Myocyte (in vitro differentiated cells): ENCODE measurements at places on chromosomes 4 and X.

DNA sequence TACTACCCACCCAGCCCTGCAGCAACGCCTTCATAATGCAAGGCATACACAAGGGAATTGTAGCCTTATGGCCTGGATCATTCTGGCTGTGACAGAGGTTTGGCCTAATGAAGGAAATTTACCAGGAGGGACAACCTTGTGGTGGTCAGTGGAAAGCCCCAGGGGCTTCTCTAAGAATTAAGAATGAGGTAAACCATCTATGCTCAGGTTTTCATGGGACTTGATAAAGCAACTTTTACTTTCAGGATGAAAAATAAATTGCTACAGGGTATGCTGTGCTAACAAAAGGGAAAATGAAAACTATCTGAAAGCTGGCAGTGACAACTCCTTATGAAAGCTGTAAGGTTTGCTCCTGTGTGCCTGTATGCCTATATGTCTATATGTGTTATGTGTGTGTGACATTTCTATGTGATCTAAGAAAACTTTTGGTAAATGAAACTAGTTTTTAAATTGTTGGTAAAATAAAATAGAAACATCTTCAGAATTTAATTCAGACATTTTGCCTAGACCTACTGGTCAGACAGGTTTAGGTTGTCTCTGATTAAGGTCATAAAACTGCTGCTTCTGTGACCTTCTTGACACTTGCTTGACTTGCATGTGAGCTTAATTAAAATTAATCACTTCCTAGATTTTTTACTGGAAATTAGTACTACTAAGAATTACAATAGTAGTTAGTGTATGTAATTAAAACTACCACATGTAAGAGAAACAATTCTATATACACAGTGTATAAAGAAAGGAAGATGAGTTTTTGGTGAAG, 19.9 kb upstream of the TXK start:
- no peak for DNase-seq

DNA sequence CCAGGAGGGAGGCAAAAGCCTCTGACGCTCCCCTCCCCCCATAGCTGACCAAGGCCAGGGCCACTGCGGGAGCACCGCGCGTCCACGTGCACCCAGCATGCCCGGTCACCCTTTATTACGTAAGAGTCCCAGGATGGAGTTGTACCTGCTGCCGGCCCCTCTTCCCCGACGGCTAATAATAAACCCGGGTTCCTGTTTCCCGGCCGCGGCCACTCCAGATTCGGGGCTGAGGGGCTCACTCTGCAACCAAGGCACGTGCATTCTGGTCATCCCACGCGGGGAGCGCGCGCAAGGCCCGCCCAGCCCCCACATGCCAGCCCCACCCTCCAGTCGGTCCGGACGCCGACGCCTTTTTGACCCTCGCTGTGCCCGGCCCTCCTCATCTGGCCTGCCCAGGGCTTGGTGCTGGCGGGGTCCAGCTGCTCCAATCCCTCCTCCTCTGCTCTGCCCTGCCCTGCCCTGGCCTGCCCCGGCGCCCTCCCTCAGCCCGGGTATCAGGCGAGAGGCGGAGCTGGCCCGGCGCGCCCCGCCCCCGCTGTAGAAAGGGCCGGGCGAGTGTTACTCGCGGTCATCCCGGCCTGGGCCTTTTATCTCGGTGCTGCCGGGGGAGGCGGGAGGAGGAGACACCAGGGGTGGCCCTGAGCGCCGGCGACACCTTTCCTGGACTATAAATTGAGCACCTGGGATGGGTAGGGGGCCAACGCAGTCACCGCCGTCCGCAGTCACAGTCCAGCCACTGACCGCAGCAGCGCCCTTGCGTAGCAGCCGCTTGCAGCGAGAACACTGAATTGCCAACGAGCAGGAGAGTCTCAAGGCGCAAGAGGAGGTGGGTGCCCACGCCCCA, 2.6 kb downstream of the MID1IP1 start:
- peak; percentile 91 for DNase-seq

GRCh38 chrX:110201799-110202198, 116.1 kb downstream of the AMMECR1 start:
- DNase-seq: no peak

DNA sequence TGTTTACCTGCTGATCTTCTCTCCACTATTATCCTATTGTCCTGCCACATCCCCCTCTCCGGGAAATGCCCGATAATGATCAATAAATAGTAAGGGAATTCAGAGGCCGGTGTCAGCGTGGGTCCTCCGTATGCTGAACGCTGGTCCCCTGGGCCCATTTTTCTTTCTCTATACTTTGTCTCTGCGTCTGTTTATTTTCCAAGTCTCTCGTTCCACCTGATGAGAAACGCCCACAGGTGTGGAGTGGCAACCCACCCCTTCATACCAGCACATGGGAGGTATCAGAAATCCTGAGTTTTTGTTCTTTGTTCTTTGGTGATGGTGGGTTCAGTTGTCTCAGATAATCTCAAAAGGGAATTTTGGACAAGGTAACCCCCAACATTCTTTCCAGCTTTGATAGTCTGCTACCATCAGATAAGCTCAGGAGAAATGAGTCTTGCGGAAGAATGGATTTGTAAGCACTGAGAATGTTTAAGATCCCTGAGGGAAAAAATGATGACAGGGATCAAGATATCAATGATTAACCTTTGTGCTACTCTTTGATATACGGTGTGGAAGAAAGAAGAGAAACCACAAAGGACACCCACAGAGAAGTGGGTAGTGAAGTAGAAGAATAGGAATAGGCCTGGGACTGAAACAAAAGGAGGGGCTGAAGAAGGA, 117.9 kb downstream of the CEP44 start:
- DNase-seq: no peak

- DNase-seq: no peak
These were observed 14.4 kb downstream of the ATRX start for GRCh38 chrX:77771601-77772000.

DNA sequence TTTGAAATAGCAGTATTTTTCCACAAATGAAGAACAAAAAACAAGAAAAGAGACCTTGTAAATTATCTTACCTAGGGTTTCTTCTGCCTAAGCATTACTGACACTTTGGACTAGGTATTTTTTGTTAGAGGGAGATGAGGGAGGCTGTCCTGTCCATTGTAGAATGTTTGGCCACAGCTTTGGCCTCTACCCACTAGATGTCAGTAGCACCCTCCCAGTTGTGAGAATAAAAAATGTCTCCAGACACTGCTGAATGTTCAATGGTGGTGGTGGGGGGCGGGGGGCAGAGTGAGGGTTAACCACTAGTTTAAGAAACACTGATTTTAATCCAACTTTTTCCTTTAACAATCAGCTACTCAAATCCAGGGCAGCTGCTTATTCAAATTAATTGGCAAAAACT, 25.8 kb downstream of the OTUD4 start:
- peak; percentile 47 for DNase-seq

- no peak for DNase-seq
These were observed 25.2 kb downstream of the P2RY8 start for GRCh38 chrX:1511829-1512228.

DNA sequence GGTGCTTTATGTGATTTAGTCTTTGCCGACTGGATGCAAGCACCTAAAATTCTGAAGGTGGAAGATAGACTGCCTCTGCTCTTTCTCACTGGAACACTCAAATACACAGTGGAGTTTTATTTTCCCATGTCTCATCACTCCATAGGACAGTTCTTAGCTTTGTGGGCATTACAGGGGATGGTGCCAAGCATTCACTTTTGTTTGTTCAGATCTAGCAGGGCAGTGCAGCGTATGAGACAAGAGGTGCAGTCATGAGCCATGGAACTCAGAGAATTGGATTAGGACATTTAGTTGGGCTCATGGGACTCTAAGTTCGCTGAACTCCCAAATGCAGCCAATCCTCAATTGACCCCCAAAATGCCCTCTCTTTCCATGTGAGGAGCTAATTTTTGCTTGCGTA, 1136.9 kb upstream of the PRKX start:
- DNase-seq: no peak

DNA sequence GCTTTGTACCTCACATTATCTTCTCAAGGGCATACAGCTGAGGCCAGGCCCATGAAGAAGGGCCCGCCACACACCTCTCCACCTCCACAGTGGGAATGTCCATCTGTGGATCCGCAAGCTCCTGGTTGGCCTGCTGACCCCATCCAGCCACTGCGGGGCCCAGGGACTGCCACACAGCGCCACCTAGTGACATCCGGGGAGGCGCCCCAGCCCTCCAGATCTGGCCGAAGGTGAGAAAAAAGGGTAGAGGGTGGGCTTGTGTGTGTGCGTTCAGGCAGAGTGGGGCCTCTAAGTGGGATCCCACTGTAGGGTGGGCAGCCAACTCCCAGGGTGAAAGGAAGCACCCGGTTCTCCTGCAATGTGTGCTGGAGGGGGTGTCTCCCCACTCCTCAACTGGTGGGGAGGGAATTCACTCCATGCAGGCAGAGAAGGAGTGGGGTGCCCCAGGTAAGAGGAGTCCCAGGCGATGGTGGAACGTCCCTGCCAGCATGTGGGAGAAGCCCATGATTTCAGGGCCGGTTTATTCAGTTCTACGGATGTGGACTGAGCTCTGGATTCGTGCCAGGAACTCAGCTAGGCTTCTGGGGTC, 117.3 kb downstream of the ENPP6 start:
- DNase-seq: no peak

DNA sequence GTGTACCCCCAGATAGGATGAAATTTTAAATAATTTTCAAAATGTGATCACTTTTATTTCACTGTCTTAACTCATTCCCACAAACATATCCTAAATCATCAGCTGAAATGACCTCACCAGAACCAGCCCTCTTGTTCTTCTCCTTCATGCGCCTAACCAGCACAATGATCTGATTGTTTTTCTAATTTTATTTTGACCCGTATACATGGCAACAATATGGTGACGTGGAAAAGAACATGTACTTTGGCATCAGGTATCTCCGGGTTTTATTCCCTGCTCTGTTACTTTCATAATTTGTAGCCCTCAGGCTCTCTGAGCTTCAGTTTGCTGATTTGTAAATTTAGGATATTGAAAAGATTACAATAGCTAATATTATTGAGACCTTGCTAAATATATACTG, 562.4 kb upstream of the ZFP42 start:
- DNase-seq: no peak

DNA sequence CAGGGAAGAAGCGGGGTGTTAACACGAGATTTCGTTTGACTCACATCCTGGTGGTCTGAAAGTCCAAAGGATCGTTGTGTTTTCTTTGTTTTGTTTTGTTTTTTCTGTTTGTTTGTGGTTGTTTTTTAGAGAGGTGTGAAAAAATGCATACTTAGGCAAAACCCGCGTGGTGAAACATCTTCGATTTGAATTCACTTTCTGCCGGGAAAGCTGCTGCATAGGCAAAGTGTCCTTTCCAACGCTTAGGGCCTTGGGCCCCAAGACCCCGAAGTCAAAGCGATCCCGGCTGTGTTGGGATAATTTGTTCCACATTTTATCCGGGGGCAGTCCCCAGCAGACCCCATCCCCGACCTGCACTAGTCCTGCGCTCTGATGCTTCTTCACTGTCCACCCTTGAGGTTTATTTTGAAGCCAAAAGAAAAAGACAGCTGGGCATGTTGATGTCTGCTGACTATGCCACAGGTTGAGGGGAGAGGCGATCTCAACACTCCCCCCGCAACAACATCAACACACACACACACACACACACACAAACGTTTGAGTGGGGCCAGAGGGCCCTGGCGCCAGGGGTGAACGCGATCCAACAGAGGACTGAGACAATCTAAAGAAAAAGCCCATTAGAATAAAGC, 2.0 kb downstream of the MSX1 start:
- DNase-seq: no peak

GRCh38 chr4:18934197-18934596, 912.6 kb upstream of the LCORL start:
- DNase-seq: no peak

- peak; percentile 80 for DNase-seq
These were observed 22.7 kb upstream of the MSN start for GRCh38 chrX:65644621-65645289.

- no peak for DNase-seq
These were observed 130.6 kb upstream of the PITX2 start for GRCh38 chr4:110753466-110753865.

GRCh38 chr4:114196606-114197005, 217.2 kb upstream of the ARSJ start:
- DNase-seq: no peak

GRCh38 chrX:130084631-130085237, 25.6 kb downstream of the ELF4 start:
- no peak for DNase-seq

DNA sequence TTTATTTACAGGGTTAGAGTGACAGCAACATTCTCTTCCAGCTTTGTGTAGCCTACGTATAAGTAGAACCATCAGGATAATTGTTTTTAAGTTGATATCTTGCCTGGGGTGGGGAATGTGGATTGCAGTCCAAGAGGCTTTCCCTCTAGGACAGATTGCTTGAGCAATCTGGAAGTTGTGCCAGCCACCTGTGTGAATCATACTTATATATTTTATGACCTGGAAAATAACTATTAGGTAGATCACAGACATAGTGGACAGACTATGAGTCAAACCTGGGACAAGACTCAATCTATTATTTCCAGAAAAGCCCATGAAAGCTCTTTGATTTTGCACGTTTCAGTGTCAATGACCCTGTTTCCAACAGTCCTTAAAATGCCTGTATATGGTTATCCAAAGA, 98.9 kb downstream of the TLL1 start:
- DNase-seq: no peak

DNA sequence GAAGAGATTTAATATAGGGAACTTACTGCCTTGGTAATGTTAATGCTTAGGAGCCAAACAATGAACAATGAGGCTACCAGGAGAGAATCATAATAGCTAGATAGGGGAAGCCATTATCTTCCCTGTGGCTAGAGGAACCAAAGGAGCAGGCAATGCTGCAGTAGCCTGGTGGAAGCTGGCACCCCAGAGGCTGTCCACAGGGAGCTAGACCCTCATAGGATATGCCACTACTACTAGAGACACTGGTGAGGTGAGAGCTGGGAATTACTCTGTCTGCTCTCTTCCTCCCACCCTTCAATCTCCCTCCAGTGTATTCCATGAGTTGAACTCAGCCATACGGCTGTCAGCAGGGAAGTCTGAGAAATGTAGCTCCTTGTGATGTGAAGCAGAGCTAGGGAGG, 601.4 kb downstream of the KCNIP4 start:
- DNase-seq: no peak

DNA sequence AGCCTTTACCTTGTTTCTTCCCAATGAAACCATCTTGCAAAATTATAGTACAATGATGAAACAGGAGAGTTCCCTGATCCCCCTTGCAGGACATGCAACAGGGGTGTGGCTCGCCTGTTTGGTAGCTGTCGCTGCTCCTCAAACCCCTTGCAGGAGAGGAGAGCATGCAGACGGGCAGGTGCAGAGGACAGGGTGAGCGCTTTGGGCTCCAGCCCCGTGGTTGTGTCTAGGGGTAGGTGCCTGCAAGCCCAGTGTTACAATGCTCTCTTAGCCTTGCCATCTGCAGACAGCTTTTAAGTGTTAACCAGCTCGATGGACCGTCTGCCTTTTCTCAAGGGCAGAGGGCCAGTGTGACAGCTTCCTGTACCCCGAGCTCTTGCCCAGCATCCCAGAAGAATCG, 102.0 kb downstream of the TAB3 start:
- DNase-seq: no peak

- no peak for DNase-seq
These were observed 1.1 kb downstream of the RAB39B start for GRCh38 chrX:155262970-155263754.

- DNase-seq: no peak
These were observed 73.9 kb downstream of the SERTM2 start for GRCh38 chrX:111585337-111585736.
